ENCODE measurements at places on chromosomes 1 and 21.

DNA sequence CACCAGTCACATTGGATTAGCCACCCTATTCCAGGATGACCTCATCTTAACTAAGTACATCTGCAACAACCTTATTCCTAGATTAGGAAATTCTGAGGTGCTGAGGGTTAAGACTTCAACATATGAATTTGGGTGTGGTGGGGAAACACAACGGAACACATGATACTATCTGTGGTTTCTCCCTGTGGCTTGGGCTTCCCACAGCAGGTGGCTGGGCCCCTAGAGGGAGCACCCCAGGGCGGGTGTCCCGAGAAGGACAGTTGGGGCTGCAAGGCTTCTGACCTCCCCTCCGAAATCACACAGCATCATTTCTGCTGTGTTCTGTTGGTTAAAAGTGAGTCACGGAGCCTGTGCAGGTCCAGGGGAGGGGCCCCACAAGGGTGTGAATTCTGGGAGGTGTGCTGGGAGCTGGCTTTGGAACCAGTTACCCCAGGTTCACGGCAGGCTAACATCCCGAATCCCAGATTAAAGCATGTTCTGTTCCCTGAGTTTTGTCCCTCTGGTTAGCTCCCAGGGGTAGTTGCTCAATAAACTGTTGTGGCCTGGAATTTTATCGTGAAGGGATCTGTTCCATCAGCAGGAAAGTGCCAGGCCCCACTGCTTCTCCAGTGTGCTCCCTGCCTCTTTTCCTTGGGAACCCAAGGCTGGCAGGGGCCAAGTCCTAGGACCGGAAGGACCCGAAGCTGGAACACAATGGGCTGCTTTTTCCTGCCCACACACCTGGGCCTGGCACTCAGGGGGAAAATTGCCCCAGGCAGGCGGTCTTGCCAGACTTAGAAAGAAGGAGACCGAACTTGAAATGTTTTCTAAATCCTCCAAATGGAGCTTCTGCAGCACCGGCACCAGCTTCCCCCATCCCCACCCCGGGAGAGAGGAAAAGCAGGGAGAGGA is 154.0 kb upstream of the WNT4 start:
- no peak for DNase-seq

DNA sequence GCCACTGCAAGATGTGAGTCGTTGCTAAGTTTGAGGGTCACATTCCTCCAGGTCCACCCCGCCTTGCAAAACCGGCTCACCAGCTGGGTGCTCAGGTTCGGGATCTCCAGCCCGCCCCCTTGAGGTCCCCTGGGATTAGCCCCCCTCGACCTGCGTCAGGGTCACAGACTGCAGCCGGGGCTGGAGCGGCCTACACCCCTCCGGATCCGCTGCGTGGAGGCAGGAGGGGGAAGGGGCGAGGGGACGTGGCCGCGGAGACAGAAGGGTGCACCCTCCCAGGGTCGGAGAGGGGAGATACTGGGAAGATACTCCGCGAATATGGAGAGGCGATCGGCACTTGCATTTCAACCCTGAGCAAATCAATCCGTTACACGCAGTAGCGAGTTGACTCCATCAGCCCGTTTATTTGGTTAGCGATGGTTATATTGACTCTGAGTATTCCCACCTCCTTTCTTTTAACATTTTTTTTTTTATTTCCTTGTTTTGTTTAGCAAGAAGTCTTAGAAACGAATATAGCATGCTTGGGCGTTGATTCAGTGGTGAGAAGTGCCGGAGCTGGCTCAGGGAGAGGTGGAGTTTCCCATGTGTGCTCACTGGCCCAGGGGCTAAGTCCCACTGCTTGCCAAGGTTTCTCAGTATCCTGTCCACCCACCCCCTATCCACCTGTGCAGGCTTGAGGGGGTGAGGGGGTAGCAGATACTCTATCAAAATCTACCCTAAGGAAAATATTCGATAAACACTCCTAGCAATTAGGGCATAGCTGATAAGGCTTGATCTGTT is 997 bp downstream of the IFNAR2 start:
- DNase-seq = peak; percentile 53

DNA sequence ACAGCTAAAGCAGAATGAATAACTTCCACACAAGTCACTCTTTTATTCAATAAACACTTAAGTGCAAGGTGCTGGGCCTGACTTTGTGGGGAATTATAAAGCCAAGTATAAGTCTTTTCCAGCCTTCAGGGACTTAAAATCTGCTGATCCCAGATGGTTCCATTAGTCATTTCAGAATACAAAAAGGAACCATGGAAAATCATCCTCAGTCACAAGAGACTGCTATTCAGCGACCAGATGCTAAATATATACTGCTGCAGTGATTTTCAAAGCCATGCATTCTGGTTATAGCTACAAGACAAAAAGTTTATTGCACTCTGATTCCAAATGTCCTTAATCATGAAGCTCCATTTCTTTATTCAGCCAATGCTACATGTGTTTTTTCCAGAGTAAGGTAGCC is 25.7 kb downstream of the GLMN start:
- no peak for DNase-seq

GRCh38 chr1:207131163-207131562 is 27.1 kb downstream of the C4BPA start:
- no peak for DNase-seq

GRCh38 chr1:54403405-54403804 is 2.8 kb downstream of the SSBP3 start:
- DNase-seq = no peak

DNA sequence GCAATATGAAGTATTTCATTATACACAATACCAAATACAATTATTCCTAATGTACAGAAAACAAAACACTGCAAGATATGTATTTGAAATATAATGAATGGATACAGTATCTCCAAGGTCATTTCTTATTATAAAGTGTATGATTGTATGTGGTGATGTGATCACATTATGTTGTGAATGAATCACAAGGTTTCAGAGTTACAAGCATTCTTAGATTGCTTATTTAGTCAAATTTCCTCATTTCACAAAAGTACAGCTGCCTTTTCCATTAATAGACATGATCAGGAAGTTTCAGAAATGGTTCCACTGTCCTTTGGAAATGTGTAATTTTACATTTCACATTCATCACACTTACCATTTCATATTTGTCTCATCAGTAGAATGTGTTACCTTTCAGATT is 28.3 kb upstream of the NEK7 start:
- DNase-seq = peak; percentile 53

- DNase-seq = no peak
Observed at GRCh38 chr1:201098992-201099677, 13.1 kb downstream of the CACNA1S start.

GRCh38 chr1:13901597-13901996 is 201.6 kb downstream of the PRDM2 start:
- DNase-seq = no peak

DNA sequence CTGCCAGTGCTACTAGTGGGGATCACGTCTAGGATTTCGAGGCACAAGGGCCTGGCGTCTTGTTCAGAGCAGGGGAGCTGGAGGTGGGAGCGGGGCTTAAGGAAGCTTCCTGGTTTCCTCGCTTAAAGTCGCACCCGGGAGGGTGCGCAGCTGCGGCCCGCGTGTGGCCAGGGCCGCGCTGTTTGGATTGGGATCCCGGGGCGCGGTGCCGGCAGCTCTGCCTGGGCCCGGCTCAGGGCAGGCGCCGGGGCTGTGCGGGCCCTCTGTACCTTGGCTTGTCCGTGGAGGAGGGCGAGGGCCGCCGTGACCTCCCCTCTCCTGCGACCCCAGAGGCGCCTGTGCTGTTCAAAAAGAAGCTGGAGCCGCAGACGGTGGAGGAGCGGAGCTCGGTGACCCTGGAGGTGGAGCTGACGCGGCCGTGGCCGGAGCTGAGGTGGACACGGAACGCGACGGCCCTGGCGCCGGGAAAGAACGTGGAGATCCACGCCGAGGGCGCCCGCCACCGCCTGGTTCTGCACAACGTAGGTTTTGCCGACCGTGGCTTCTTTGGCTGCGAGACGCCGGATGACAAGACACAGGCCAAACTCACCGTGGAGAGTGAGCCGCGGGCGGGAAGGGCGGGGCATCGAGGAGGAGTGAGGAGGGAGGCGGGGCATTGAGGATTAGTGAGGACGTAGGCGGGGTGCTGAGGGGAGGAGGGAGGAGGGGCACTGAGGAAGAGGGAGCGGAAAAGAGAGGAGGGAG is 67.8 kb downstream of the OBSCN start:
- peak; percentile 73 for DNase-seq

DNA sequence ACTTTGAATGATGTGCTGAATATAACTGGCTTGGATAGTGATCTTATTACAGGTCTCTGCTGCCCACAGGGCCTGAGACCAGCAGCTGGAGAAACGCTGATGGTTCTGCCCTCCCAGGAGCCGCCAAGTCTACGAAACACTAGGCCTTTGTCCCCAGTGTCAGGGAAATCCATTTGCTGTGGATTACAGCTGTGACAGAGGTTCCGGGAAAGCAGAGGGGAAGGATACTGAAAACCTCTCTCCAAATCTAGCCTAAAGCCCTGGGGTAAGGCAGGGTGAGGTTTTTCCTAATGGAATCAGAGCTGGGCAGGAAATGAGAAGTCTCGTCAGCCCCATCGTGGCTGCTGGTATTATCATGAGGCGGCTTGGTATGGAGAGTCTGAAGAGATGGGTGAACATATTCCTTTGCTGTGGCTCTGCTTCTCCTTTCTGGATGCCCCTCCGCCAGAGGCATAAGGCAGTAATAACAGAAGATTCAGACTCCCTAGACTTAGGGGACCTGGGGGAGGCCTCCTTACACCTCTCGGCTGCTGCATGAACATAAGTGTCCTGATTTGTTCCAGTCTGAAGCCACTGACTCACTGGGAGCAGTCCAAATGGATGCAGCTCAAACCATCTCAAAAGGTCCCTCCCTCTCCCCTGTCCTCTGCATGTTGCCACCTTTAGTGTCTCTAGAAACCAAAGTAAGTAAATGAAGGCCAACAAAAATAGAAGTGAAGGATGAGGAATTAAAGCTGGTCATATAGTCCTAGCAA is 48.1 kb downstream of the PHC2 start:
- DNase-seq = no peak

- DNase-seq = no peak
Observed at GRCh38 chr1:243991650-243992049, 59.4 kb upstream of the ZBTB18 start.

DNA sequence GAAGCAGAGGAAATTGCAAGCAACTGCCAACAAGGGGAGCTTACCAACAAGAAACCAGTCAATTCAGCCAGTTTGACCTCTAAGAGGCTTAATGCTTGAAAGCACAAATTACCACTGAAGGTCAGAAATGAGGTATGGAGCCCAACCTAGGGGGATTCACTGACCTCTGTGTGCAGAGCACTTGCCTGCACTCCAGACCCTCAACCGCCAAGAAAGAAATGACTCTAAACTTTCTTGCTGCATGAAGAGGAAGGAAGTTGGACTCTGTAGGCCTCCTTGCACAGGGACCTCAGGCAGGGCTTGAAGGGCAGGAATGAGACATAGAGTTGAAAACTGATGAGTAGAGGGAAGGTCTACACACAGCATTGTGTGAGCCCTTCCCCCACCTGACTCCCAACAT is 10.0 kb downstream of the ARMH1 start:
- DNase-seq = peak; percentile 51

DNA sequence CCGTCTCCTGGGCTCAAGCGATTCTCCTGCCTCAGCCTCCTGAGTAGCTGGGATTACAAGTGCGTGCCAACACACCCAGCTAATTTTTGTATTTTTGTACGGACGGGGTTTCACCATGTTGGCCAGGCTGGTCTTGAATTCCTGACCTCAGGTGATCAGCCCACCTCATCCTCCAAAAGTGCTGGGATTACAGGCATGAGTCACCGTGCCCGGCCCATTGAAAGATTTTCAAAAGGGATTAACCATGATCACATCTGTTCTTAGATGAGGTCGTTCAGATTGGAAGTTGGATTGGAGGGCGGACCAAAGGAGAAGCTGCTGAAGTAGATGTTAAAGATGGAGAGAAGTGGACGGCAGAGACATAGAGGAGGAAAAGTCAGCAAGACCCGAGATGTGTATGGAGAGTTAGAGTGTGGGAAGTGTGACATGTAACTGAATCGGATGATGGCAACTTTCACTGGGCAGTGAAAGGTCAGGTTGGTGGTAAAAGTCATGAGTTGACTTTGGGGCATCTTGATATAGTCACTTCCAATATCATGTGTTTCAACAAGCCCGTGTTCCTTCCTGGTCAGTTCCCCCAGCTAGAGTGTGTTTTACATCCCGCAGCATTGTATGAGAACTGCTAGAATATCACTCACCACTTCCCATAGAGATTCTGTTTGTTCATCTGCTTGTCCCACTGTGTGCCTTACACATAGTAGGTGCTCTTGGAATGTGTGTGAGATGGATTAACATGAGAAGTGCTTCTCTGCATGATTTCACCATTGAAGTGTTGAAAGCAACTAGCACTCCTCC is 54.4 kb upstream of the TINAGL1 start:
- DNase-seq = peak; percentile 63

DNA sequence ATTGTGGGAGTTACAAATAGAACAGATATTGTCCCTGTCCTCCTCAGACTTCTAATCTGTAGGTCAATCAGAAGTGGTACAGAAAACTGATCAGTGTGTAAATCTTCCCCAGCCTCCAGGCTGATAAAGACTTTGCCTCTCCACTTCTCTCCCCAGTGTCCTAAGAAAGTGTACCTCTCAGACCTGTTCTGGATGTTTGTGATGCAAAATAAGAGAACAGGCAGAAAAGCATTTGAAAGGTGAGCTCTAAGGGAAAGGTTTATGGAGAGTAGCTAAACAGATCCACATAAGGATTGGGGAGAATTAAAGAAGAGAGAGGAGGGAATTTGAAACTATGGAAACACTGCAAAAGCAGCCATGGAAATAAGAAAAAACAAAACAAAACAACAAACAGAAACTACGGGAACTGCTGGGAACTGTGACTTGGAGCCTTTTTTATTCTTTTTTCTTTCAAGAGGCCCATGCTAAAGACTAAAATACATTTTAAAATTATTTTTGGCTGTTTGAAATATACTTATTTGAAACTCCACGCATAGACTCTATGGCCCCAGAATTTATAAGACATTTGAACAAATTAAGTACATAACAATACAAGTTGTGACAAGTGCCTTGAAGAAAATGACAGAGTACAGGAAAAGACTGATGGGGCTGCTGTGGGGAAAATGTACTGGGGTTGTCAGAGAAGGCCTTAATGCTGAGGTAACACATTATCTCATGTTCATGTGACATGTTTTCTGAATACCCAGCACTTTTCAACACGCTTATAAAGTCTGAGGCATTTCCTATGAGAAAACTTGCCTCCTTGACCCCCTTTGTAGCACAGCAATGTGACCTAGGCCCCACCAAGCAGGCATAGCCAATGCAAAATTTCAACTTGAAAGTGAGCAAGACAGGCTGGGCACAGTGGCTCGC is 51.2 kb downstream of the TRAF5 start:
- peak; percentile 50 for DNase-seq

GRCh38 chr1:41516168-41517061 is 31.9 kb upstream of the EDN2 start:
- DNase-seq = peak; percentile 79

- DNase-seq = peak; percentile 16
Observed at GRCh38 chr21:25890001-25890400, 155.2 kb downstream of the GABPA start.

Measured in suppressor macrophage treated with lipopolysaccharide for 4 hours (primary cell).